HL-60 (cell line): ENCODE measurements at places on chromosomes 2 and 18.

DNA sequence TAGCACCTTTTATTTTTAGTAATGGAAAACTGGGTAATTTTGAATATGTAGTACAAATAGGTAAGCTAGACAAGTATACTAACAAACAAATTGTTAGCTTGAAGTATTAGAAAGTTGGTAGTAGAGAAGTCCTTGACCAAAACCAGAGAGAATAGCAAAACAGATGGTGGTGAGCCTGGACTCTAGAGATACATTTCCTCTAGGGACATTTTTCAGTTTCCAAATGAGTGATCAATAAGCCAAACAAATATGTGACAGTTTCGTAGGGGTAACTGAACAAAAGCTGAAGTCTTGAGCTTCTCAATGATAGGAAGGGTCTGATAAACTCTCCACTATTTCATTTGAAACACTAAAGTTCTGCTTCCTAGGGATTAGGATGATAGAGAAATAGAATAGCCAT is 692.0 kb upstream of the FAM98A start:
- DNase-seq = no peak

DNA sequence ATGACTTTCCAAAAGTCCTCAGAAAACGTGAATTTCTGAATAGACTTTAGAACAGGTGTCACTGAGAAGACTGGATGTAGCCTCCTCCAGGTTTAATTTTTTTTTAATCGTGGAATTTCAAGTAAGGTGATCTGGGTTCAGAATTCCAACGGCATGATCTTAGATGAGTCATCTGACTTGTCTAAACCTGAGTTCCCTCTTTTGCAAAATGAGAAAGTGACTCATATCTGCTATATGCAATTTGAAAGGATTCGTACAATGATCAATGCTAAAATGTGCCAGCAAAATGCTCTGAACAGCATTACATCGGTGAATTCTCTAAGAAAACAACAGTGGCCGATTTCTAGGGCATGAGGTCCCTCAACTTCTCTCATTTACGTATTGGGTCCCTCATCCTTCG is 69.1 kb upstream of the ZNF516 start:
- DNase-seq = peak; percentile 27

GRCh38 chr2:175154661-175155082 is 13.3 kb downstream of the ATF2 start:
- no peak for DNase-seq

GRCh38 chr18:75353357-75353756 is 74.1 kb downstream of the SMIM21 start:
- no peak for DNase-seq

GRCh38 chr2:170221317-170222288 is 43.7 kb downstream of the MYO3B start:
- DNase-seq = no peak

GRCh38 chr2:142867136-142867535 is 10.3 kb upstream of the KYNU start:
- no peak for DNase-seq

- DNase-seq = no peak
Measured at GRCh38 chr2:108575132-108575966, 41.1 kb downstream of the LIMS1 start.

DNA sequence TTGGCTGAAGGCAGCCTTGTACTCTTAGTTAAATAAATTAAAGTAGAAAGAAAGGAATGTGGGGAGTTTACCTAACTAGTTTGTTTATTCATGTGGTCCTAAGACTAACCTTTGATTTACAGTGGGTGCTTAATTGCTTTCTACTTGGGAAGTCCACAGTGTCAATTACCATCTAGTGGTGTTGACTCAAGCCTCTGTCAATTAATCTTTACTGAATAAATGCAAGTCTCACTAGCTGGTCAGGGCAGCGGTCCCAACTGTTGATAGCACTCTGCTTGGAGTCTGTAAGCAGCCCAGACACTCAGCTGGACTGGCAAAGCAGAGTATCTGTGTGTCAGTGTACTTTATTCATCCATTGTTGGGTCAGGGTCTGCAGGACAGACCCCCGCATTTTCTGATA is 15.8 kb downstream of the ZNF514 start:
- no peak for DNase-seq

GRCh38 chr18:48300463-48300961 is 108.7 kb downstream of the ZBTB7C start:
- peak; percentile 96 for DNase-seq

DNA sequence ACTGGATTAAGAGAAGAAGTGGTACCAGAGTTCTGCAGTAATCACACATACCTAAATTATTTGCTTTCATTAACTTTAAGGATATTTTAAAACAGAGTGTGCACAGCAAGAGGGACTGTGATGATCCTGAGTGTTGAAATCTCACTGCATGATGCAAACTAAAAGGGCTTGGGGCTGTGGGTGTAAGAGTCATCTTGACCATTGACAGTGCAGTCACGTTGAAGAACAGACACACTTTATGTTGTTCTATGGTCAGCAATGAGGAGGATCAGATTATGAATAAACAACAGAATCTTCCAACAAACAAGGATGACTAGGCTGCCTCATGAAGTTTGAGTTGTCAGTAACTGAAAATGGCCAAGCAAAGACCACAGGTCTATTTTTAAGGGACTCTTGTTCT is 87.2 kb upstream of the GALNT5 start:
- no peak for DNase-seq

DNA sequence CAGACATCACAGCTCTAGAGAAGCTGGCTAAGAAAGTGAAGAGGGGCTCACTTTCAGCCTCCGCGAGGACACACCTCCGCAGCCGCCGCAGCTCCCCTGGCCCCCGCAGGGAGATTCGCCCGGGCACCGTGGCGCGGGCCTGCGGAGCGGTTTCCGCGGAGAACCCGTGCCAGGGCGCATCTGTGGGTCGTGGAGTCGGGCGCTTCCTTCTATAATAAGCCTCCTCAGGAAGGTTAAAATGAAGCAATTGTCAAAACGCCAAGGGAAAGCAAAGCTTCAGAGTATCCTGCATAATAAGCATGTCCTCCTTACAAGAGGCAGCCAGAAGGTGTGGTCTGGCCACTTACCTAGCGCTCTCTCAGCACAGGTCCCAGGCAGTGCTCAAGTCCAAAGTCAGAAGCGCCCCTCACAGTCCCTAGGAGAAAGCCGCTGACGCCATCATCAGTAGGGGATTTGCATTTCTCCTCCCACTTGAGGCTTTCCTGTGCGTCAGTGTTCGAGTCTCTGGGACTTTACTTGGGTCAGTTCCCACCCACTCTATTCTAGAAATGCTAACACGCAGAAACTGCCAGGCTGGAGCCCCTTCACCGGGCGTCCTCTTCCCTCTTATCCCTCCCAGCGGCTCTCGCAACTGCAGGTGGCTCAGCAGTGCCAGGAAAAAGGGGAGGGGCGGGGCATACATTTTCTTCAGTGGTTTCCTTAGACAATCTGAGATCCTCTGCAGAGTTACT is at the start of gene STAT4:
TSS of gene STAT4 (minus strand) at position 395 of the 731 bp plus-strand sequence. CDS start 2,791 bp downstream, outside the sequence.
- DNase-seq = no peak

GRCh38 chr2:82657106-82657505 is 1802.0 kb downstream of the SUCLG1 start:
- DNase-seq = no peak
